Progenitor cell of endocrine pancreas (in vitro differentiated cells): ENCODE measurements at places on chromosomes 2 and 18. TPM values are rescaled to one million over a fixed set of nuclear protein-coding genes. Genes with fewer than 3 reads are reported as not detected.

DNA sequence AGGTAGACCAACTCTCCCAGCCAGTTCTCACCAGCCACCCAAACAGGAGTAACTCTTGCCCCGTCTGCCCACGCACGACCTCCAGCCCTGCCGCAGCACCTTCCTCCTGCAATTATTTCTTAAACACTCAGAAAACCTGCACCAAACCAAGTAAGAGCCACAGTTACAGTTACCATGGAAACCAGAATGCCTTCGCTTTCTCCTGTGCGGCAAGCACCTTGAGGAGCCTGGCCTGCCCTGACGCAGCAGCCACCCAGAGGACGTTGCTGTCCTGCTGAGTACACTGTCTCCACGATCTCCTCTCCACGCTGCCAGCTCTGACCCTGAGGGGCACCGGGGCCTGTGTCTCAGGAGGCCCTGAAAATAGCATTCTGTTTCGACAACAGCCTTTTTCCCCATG is 94.3 kb upstream of the SMIM21 start:
- no peak for DNase-seq

DNA sequence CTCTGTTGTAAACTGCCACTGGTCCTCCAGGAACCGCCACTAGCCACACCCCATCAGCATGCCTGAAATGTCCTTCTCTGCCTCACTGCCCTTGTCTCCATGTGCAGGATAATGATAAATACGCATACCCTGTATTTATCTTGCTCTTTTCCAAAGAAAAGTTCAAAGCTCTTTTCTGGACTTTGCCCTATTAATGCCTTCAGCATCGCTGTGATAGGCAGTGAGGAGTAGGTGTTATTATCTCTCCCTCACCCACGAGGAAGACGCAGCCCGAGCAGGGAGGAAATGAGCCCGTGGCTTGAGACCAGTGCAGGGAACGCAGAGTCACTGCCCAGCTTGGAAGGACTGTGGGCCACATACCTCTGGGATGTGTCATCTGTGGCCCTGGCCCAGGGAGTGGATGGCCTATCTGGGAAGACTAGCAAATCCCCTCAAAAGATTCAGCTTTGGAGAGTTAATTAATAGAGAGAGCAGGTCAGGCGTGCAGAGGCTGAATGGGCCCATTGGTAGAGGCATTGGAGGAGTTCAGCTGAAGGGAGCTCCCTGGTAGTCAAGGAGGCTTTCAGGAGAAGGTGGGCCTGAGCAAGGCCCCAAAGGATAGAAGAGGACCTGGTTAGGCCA is 39.5 kb upstream of the MCFD2 start:
- no peak for DNase-seq

The UGT1A4 gene
- not detected in 2 replicates for total RNA-seq

DNA sequence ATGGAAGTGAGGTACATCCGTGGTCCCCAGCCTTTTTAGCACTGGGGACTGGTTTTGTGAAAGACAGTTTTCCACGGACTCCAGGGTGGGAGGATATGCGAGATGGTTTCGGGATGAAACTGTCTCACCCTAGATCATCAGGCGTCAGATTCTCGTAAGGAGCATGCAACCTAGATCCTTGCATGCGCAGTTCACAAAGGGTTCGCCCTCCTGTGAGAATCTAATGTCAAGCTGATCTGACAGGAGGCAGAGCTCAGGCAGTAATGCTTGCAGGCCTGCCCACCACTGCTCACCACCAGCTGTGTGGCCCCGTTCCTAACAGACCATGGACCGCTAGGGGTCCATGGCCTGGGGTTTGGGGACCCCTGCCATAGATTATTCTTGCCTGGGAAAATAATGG is 11.6 kb downstream of the B3GNT2 start:
- no peak for DNase-seq

DNA sequence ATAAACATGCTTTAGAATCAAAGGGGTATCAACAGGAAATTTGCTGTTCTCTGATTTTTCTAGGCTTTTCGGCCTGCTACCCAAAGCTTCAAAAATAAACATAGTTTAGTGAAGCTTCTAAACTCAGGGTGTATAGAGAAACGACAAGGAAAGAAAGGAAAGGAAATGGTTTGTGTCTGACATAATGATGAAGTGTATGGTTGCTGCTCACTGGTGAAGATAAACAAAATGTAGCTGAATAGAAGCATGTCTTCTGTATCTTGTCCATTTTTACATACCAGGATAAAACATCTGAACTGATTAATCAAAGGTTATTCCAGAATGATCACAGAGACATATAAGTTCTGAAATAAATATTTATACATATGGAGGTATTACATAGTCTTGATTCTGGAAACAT is 1324.6 kb upstream of the NRXN1 start:
- no peak for DNase-seq

The DOCK10 gene
- total RNA-seq: 3.6 and 4.6 TPM in 2 replicates

DNA sequence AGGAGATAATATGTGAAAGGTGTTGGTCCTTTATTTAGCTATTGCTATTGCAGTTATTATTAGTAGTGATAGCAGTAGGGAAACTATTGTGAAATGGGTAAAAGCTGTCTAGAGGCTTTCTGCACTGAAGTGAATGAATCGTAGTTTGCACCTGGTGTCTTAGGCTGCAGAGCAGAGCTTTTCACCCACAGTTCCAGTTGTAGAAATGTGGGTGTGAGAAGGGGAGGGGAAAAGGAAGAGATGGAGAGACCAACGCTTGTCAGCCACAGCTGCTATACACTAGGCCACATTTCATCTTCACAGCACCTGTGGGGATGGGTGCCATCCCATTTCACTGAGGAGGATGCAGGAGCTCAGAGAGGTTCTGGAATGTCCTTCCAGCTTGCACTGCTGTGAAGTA is 50.0 kb downstream of the TRPM8 start:
- no peak for DNase-seq

The FECH gene
- total RNA-seq: 25.8 and 27.1 TPM in 2 replicates

DNA sequence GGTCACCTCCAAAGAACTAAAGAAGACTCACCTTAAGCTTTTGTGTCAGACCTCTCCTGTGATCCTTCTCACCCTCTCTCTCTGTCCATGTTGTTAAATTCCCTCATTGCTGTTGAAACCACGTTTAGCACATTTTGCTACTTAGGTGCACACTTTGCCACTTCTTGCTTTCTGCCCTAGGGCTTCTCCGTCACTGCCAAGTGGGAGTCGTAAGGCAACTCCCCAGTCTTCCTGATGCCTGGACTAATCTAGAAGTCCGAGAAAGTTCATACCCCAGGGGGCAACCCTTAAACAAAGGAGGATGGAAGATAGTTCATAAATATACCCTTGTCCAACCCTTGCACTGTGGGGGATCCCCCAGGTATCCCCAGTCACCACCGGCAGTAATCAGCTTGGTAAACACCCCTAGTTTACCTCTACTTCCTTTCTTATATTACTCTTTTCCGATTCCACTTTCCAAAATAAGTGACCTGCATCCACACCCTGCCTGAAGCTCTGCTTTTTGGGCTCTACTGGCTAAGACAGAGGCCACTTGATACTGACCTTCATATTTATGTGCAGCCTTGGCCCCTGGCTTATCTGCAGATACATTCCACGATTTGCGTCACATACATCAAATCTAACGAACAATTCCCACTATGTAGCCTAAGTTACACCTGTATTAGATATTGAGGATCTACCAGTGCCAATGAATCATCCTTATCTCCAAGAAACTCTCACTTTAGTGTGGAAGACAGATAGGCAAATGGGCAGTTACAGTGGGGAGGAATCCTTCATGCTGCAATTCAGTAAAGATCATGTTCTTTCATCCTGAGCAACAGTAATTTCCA is 776.2 kb downstream of the RNF144A start:
- no peak for DNase-seq

- DNase-seq: no peak
Measured at GRCh38 chr2:238710787-238711186, 137.1 kb upstream of the TWIST2 start.

- DNase-seq: no peak
Measured at GRCh38 chr2:133748007-133748700, 179.9 kb upstream of the NCKAP5 start.

DNA sequence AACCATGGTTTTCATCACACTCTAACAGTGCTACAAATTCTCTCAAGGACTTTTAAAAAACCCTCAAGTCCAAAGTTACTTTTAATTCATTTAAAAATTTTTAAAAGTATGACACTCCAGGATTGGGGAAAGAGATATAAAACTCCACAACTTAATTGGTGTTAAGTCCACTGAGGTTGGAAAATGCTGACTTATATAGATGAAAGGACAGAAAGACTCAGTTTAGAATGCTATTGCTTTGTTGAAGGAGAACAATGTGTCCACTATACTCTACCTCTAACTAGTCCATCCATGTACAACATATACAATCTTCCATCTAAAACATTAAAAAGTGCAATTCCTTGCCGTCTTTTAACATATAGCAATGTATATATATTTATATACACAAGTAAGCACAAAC is 41.2 kb downstream of the CABYR start:
- DNase-seq: no peak

The UPP2 gene
- not detected in 2 replicates for total RNA-seq

The LINC00305 gene
- total RNA-seq: 0.71 and 1.6 TPM in 2 replicates

The CRACDL gene
- total RNA-seq: 1.6 and 2.1 TPM in 2 replicates

The FBXO36 gene
- 3.9 and 4.0 TPM in 2 replicates for total RNA-seq

GRCh38 chr2:178457390-178457886 is 6.3 kb downstream of the PJVK start:
- no peak for DNase-seq

The INO80C gene
- 30.0 and 31.6 TPM in 2 replicates for total RNA-seq

GRCh38 chr2:134593519-134593918 is 125.3 kb downstream of the TMEM163 start:
- no peak for DNase-seq

GRCh38 chr2:178109813-178110212 is 2.4 kb upstream of the RBM45 start:
- no peak for DNase-seq

DNA sequence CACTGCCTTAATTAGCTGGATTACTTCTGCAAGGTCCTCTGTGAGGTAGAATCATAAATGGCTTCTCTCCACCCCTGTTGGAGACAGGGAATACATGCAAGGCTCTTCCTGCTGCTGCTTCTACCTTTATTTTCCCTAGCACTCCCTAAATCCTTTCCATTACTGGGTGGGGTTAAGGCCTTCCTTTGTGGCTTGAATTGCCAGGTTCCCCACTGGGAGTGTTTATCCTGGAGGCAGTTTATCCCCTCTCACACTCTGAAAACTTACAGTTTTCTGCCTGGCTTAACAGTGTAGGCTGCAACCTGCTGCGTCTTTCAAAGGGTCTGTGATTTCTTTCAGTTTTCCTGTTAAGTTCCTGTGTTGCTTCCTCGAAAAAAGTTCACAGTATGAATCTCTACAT is 1062.3 kb upstream of the CRIM1 start:
- no peak for DNase-seq

The SH3RF3 gene
- 1.3 and 1.7 TPM in 2 replicates for total RNA-seq

The CPLX4 gene
- total RNA-seq: not detected in 2 replicates

GRCh38 chr18:9475643-9476591 is 604 bp downstream of the RALBP1 start:
- DNase-seq: no peak

- DNase-seq: no peak
Measured at GRCh38 chr2:149871091-149871885, 283.7 kb upstream of the MMADHC start.

DNA sequence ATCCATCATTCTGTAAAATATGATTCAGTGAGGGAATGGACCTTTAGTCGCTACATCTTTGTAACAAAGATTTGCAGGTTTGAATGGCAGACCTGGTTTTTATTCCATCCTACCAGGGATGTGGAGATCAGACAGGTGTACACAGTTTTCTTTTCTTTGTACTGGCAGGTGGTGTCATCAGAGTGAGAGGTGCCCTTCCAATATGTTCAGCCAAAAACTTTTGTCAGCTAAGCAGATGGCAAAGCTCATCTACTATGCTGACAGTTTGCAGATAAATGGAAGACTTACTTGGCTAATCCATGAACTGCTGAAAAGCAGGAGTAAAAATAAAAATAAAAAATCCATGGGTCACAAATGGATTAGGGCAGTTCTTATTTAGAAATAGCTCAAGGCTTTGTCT is 185.5 kb upstream of the DOK6 start:
- no peak for DNase-seq
